ENCODE measurements at places on chromosomes 1 and 21.

DNA sequence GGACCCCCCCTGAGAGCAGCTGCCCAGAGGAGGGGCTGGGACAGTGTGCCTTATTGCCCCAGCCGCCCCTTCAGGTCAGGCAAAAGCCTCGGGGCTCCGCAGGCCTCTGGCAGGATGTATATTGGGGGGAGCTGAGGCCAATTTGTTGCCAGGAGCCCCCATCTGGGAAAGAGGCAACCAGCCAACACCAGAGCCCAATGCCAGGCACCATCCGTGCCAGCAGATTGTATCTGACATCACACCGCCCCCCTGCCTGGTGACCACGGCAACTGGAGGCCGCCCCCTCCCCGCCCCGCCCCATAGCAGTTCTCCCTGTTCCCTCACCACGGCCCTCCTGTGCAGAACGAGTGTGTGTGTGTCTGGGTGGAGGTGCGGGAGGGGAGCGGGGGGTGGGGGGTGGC lies 3.6 kb upstream of the PLEKHG5 start:
- no peak for DNase-seq

GRCh38 chr1:84836145-84836544 lies 56.9 kb downstream of the LPAR3 start:
- DNase-seq, result no peak

DNA sequence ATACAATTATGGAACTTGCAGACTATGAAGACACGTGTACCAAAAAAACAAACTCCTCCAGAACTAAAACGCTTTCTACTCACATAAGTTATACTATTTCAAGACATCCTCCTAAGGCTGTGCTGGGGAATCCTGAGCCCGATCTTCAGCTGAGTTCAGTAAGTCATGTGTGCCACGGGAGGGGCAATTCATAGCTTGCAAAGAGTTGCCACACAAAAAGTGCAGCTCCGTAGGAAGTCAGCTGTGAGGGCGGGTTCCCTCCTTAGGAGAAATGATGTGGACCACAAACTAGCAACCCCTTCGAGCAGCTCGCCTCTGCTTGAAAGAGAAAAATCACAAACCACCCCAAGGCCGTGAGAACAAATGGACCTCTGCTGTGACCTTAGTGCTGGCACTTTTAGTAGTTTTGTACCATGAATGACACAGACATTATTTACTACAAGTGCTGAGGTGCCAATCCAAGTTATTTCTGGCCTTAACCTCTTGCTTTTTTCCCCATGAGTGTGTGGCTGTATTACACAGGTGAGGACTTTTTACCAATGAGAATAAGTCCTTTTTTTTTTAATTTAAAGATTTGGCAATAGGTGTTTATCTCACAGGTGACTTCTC lies 35.8 kb upstream of the TRIM67 start:
- DNase-seq, result no peak

- no peak for DNase-seq
These were observed 96.1 kb downstream of the SLC35F3 start for GRCh38 chr1:234000557-234001041.

- no peak for DNase-seq
These were observed 59.0 kb downstream of the UBE2T start for GRCh38 chr1:202282596-202283283.

- DNase-seq, result no peak
These were observed 6.8 kb downstream of the PKNOX1 start for GRCh38 chr21:42981214-42981523.

DNA sequence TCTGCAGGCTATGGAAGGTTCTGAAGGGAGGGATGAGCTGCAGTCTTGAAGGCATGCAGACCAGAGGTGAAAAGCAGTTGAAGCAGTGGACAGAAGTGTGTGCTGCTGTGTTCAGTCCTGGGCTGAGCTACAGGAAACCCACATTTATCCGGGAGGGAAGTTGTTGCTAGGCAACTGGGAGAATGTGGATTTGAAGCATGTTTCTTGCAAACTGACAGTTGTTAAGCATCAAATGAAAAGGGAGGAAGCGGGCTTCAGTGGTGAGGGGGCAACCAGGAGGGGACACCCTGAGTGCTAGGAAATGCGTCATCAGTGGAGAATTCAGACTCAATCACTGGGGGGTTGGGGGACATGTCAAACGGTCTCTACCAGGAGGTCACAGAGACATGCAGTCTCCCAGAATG lies 28.7 kb downstream of the ABCA4 start:
- DNase-seq, result no peak

DNA sequence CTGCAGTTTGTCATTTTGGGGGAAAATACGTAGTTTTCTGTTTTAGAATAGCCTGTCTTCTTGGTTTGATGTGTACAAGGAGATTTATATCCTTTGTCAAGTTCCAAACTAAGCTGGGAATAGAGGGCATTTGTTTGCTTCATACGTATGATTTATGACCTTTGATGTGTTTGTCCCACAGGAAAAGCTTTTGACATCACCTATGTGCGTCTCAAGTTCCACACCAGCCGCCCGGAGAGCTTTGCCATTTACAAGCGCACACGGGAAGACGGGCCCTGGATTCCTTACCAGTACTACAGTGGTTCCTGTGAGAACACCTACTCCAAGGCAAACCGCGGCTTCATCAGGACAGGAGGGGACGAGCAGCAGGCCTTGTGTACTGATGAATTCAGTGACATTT lies 79.9 kb downstream of the LAMC1 start:
- no peak for DNase-seq

DNA sequence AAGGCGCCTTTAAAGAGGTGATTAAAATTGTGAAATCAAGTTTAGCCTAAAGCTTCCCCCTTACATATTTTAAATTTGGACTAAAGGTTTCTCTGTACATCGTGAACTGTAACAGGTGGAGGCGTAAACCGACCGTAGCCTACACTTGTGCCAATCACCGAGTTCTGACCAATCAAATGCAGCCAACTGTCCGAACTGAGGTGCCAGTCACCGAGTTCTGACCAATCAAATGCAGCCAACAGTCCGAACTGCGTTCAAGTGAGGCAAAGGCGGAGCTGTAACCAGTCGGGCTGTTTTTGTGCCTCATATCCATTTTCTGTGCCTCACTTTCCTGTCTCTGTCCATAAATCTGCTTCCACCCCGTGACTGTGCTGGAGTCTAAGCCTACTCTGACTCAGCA lies 7.4 kb downstream of the TFF1 start:
- no peak for DNase-seq

GRCh38 chr1:55314740-55315139 lies 99.6 kb upstream of the USP24 start:
- no peak for DNase-seq

GRCh38 chr1:233064988-233065387 lies 114.6 kb downstream of the NTPCR start:
- no peak for DNase-seq

- DNase-seq, result no peak
These were observed 4.8 kb downstream of the SLC27A3 start for GRCh38 chr1:153779781-153780541.

- DNase-seq, result no peak
These were observed 261.2 kb downstream of the S1PR1 start for GRCh38 chr1:101497881-101498559.

DNA sequence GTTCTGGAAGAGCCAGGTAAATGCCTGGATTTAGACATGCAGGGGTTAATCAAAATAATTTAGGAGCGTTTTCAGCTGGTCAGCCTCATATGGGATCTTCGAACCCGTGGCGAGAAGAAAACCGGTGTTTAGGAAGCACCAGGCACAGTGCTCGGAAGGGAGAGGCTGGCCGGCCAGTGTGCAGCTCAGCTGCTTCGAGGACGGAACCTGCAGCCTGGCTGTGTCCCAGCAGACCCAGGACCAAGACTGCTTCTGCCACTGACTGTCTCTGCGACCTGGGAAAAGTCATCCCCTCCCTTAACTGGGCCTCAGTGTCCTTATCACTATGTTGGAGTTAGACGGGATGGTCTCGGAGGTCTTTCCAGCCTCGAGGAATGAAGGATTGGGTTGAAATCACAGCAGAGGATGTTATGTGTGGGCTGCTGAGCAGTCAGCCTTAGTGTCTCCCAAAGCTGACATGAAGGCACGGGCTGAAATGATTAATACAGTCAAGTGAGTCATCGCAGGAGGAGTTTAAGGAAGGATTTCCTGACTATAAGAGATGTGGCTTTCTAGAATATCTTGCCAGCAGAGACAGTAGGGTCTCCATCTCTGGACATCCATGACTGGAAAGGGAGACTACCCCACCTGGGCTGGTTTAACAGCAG lies 20.8 kb downstream of the PPFIA4 start:
- DNase-seq, result no peak

GRCh38 chr1:206808615-206809014 lies 36.3 kb upstream of the IL10 start:
- peak; percentile 59 for DNase-seq

DNA sequence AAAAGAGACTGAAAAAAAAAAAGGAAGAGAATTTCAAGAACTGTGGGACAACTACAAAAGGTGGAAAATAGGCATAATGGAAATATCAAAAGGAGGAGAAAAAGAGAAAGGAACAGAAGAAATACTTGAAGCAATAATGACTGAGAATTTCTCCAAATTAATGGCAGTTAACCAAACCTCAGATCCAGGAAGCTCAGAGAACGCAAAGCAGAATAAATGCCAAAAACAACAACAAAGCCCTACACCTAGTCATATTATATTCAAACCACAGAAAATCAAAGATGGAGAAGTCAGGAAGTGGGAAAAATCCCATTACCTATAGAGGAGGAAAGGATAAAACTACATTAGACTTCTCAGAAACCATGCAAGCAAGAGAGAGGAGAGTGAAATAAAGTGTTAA lies 20.7 kb upstream of the AHCYL1 start:
- DNase-seq, result no peak

GRCh38 chr1:42368096-42368795 lies 12.3 kb upstream of the RIMKLA start:
- no peak for DNase-seq

DNA sequence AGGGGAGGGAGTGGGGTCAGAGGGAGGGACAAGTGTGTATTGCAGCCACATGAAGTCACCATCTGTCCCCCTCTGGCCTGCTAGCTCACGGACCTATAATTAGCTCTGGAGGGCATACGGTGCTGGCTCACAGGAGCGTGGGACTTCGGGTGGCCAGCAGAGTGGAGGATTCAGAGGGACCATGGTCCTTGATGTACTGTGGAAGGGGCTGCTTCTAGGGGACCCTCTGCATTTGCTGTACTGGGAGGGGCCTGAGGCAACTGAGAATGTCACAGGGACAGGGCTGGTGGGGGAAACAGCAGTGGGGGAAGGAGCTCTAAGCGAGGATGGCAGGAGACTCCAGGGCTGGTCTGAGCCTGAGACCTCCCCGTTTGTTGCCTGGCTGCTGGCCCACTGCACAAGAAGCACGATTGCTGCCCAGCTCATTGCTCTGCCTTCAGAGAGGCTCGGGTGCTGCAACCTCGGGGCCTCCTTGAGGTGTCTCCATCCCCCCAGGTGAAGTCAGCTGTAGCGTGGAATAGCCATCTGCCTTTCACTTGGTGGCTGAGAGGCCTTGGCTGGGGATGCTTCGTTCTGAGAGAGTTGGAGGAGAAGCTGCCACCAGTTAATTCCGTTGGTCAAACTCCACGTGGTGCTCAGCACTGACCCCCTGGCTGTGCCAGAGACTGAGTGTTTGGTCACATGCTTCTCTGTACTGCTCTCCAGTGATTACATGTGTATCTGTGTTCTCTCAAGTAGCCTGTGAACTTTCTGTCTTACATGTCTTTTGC lies 2.7 kb downstream of the PPFIA4 start:
- DNase-seq, result no peak

All from central memory CD4-positive, alpha-beta T cell (primary cell).